PC-9 (cell line): ENCODE measurements at places on chromosomes 5 and 9.
A peak's percentile ranks its signal among the peaks of the same experiment; 100 is the strongest.

DNA sequence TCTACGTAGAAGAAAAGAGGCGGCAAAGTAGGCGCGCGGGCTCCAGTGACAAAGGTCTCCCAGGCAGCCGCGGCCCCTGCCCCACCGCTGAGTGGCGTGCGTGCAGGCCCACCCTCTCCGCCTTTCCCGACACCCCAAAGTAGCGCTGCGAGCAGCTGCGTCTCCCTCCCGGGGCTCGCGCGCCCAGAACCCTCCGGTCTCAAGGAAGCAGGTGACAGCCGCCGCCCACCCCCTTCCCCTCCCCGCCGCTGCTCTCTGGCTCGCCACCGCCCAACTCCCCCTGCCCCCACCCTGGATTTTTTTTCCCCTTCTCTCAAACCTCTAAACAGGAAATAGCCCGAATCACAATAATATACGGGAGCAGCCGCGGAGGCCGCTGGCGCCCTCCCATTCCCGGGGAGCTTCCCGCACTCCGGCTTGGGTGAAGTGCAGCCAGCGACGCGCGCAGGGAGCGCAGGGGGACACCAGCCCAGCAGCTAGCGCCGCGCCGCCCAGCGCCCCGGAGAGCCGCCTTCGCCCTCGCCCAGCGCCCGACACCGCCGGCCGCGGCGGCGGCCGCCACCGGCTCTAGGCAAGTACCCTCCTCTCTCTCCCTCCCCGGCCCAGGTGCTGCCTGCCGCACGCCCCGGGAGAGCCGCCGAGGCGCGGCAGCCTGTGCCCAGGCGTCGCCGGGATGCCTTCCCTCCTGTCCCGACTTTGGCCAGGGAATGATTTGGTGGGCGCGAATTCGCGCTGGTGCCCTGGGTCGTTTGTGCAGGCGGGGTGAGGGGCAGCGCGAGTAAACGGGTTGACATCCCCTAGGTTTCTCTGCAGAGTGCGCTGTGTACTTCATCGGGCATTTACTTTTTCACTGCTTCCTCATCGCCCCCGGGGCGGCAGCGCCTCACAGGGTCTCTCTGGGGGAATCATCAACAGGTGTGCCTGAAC lies 52.7 kb upstream of the TJP2 start:
- peak; percentile 73 for DNase-seq

GRCh38 chr5:56671571-56671970 lies 143.8 kb upstream of the MAP3K1 start:
- DNase-seq: no peak

- no peak for DNase-seq
Observed at GRCh38 chr5:2071562-2071961, 188.8 kb upstream of the IRX4 start.

GRCh38 chr5:9361835-9362234 lies 184.0 kb downstream of the SEMA5A start:
- peak; percentile 49 for DNase-seq

GRCh38 chr5:92500752-92501151 lies 1080.3 kb downstream of the NR2F1-AS1 start:
- no peak for DNase-seq

- no peak for DNase-seq
Observed at GRCh38 chr5:112025757-112026156, 268.8 kb upstream of the NREP start.

DNA sequence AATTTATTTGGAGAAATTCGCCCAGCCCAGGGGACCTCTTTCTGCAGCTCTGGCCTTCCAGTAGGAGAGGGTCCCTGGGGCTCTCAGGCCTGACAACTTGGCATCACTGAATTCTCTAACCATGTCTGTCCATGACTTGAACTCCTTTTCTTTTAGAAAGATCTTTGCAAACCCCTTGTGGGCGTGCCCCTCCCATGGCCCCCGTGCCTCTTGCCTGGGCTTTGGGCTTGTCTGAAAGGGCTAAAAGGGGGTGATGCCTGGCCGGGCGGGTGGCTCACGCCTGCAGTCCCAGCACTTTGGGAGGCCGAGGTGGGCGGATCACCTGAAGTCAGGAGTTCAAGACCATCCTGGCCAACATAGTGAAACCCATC lies 3.2 kb upstream of the SQSTM1 start:
- no peak for DNase-seq

DNA sequence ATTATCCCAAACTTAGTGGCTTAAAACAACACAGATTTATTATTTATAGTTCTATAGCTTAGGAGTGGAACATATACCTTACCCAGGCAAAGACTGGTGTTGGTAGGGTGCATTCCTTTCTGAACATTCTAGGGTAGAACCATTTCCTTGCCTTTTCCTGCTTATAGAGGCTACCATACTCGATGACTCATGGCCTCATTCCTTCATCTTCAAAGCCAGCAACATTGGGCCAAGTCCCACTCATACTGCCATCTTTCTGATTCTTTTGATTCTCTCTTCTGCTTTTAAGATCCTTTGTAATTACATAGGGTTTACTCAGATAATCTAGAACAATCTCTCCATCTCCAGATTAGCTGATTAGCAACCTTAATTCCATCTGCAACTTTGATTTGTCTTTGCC lies 452.7 kb upstream of the KLF4 start:
- no peak for DNase-seq

DNA sequence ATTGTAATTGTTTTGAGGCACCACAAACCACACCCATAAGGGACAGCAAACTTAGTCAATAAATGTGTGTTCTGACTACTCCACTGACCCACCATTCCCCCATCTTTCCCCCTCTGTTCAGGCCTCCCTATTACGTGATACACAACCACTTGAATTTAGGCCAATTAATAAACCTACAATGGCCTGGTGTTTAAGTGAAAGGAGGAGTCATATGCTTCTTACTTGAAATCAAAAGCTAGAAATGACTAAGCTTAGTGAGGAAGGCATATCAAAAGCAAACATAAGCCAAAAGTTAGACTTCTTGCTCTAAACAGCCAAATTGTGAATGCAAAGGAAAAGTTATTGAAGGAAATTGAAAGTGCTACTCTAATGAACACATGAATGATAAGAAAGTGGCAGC lies 14.6 kb downstream of the ZBTB43 start:
- no peak for DNase-seq

GRCh38 chr9:102202126-102202525 lies 463.7 kb upstream of the GRIN3A start:
- DNase-seq: no peak

- DNase-seq: no peak
Observed at GRCh38 chr9:14348373-14349145, 34.6 kb upstream of the NFIB start.

DNA sequence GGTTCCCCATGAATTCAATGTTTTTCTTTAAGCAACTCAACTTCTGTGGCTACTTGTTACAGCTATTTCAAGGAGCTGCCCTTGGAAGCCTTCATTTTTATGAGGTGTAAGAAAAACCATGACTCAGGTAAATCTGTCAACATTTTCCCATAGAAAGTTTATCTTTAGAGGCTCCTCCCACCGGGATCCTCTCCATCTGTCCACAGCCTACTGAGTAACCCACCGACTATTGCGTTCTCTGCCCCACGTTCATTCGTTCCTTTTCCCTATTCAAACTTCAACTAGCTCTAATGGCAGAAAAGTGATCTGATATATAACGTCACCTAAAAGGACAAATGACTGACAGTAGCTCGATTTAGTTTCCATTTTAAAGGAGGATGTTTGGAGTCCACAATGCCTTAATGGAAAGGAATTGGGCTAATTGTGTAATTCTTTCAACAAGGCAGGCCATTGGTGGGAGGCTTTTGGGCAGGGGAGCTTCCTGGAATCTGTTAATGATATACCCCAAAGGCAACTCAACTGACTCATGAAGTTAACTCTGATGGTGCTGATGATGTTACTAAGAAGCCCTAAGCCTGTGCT lies 29.3 kb upstream of the NR3C1 start:
- DNase-seq: no peak

GRCh38 chr5:37836592-37837413 lies 3.0 kb downstream of the GDNF start:
- DNase-seq: no peak

DNA sequence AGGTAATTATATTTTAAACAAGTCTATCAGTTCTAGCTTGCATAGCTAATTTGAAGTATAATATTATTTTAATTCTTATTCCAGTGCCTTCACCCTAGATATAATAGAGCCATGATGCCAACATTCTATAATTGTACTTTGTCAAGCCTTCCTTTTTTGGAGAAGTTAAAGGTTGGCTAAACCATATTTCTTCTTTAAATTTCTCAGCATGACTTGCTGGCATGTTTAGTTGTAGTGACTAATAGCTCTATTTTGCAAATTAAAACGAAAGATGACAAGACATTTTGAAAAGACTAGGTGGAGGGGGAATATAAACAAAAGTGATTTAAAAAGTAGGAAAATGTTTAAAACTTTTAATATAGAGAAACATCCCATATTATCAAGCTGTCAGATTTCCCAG lies 400.7 kb downstream of the PSAT1 start:
- no peak for DNase-seq

DNA sequence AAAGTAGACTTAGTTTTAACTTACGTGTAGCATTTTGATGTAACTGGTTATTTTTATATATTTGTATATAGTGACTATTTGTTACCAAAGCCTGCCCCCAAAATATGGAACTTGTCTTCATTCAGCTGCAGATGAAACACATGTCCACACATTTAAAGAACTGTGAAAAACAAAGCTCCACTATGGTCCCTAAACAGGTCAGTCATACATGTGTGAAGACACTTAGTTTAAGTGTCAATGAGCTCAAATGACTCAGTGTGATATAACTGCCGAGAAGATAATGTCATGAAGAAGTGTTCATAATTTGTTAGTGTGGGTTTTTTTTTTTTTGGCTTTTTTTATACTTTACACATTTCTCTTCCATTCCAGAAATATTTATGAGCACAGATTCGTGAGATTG lies 28.2 kb downstream of the HAVCR1 start:
- DNase-seq: no peak

DNA sequence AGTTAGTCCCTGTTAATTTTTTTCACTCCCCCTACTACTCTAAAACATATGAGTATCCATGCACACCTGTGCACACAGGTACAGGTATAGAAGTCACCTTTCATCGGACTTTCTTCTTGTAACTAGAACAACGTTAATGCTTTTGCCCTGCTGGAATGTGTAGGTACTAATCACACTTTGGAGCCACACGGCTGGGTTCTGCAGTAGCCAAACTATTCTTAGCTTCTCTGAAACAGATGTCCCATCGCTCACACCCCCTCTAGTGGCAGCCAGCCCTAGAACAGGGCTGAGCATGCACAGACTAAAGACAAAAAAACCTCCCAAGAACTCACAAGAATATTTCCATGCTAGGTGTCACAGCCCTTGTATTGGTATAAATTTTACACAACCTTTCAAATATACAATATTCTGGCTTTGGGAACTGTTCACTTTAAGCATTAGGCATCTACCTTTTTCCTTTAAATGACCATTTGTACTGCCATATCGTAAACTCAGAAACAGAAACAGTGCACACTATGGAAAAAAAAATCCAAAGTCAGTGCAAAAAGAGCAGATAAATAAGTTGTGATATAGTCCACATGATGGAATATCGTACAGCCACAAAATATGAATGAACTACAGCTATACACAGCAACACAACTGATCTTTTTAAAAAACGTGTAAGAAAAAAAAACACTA lies 64.0 kb downstream of the RETREG1 start:
- DNase-seq: peak; percentile 68

- DNase-seq: no peak
Observed at GRCh38 chr5:132877938-132878337, 4.5 kb downstream of the LEAP2 start.

DNA sequence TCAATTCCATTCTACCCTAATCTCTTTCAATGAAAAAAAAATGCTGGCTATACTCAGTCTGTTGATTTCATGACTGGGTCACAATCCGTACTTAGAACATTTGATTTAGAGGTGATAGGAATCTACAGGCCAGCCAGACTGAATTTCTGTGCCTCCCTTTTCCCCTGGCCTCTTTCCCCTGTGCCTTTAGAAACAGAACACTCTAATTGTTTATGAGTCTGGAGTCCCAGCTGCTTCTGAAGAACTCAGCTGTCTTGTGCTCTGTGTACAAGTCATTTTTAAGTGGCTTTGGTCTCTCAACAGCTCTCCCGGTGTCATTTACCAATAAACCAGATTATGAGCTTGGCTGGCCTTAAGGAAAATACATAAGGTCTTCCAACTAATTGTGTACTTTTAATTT lies 94.1 kb upstream of the ITGA2 start:
- DNase-seq: no peak

- peak; percentile 68 for DNase-seq
Observed at GRCh38 chr5:135222171-135222681, 176.8 kb downstream of the MACROH2A1 start.

GRCh38 chr5:111225926-111226325 lies 1.7 kb downstream of the CAMK4 start:
- no peak for DNase-seq

GRCh38 chr5:33270671-33271070 lies 170.1 kb upstream of the TARS1 start:
- no peak for DNase-seq

GRCh38 chr9:99820685-99821395 lies 845 bp upstream of the NR4A3 start:
- no peak for DNase-seq

- no peak for DNase-seq
Observed at GRCh38 chr5:91200692-91201091, 182.4 kb downstream of the ARRDC3 start.

DNA sequence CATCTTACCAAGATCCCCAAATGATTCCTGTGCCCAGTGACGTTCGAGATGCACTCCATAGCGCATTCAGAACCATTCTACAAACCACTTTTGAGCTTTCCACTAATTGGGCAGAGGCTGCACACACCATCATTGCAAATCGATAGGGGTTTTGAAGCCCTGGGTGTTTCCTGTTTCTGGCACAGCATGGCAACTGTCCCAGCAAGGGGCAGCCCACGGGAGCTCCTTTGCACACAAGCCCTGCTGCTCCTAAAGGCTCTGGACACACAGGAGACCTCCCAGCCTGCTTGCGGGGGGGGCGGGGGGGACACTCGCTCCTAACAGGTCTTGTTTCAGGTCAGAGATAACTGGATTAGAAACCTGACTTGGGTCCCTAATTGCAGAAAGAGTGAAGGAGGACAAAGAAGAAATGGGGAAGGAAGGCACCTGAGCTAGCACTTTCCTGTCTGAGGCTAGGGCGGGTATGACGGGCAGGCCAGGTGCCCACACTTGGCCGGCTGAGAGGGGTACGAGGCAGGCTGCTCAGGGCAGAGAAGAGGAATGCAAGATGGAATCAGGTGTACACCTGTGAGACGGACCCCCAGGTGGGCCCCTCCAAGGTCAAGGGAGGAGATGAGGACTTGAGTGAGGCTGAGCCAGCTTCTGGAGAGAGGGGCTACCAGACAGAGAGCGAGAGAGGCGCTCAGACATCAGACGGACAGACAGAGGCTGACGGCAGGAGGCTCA lies 820 bp downstream of the FBP1 start:
- no peak for DNase-seq

DNA sequence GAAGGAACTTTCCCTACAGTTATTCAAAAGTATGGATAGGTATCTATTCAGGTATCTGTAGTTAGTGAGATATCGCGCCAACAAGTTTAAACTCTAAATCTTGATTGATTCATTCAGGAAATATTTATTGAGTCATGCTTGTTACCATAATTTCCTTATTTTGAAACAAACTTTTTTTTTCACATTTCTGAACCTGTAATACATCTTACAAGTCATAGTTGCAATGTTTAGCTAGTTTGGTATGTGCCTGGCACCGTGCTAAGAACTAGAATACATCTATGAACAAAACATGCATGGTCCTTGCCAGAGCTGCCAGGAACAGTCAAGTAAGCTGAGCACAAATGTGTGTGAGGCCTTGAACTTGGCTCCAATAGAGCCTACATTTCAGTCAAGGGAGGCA lies 226.4 kb downstream of the PCSK5 start:
- DNase-seq: peak; percentile 47
